ENCODE measurements at places on chromosomes 12 and 14.
A peak's percentile ranks its signal among the peaks of the same experiment; 100 is the strongest.

DNA sequence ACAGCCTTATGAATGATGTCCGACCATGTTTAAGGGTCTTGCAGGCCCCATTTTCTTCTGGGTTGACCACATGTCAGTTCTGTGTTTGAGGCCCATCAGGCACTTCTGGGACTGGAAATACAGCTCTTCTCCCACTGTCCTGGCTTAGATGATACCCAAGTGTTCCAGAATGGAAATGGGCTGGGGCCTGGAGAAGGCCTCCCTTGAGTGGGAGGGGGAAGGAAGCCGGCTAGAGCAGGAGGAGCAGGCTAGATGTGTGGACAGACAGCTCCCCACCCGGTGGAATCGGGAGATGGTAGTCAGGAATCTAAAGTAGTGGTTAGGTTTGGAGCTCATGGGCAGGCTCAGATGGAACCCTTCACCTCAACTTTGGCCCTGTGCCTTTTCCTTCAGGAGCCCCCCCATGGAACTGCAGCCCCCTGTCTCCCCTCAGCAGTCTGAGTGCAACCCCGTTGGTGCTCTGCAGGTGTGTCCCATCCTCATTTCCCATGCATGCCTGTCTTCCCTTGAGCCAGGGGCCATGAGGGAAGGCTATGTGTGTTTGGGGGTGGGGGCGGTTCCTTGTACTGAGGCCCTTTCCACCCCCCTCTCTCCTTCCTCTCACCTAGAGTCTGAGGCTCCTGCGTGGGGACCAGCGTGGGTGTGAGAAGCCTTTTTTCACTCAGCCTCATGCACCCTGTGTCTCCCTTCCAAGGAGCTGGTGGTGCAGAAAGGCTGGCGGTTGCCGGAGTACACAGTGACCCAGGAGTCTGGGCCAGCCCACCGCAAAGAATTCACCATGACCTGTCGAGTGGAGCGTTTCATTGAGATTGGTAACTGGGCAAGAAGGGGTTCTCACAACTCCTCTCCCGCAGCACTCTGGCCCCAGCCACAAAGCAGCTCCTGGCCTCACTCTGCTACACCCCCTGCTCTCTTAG lies 3.0 kb downstream of the NPFF start:
- DNase-seq: peak; percentile 8

DNA sequence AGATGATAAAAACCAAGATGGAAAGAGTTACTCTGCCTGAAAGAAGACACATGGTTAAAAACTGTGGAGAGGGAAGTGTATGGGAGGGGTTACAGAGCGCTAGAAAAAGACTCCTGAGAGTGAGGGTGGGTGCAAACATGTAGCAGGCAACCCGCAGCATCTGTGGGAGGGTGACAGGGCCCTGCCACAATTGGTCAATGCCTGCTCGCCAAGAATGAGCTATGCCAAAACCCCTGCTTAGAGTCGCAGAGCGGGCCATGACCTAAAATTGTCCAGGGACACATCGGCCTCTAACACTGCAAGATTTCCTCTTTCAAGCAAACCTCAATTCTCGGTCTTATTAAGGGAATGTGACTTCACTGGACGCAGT lies 700 bp downstream of the PRKAG1 start:
- no peak for DNase-seq

DNA sequence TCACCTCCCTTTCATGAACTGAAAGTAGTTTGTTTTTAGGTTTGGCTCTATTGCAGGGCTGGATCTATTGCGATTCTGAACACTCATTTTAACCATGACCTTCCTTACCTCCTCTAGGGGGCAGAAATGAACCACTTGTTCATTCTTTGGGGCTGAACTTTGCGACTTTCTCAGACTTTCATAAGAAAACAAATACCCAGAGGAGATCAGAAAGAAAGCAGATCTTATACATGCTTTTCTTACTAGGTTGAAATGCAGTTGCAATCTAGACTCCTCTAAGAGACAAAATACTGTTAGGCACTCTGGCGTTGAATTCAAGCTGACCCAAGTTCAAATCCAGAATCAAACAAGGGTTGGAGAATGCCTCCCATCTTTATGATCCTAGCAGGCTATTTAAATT lies 32.6 kb upstream of the PLEKHG3 start:
- DNase-seq: no peak

DNA sequence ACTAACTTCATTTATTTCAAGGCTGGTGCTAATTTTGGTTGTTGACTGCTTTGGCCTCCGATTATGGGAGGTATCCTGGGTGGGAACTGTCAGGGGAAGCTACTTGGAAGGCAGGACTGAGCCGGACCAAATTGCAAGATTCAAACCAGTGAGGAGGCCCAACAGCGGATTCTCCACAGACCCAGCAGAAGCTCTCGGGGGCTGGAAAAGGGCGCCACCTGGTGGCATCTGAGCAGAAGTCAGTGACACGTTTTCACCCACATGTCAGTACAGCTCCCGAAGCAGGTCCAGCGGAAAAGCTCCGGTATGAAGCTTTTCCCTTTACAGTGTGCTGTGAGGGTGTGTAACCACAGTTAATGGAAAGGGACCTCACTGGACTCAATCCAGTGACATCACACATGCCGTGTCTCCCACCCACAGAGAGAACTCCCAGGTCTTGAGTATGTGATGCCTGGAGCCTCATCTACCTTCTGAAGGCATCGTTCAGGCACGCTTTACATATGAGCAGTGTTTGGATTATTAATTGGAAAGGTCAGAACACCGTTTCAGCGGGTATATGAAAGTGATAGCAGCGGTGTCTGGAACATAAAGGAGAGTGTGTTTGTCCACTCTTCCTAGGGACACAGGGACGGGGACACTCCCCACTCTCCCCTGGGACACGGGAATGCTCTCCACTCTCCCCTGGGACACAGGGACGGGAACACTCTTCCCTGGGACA lies 3.6 kb upstream of the P2RX2 start:
- peak; percentile 94 for DNase-seq

DNA sequence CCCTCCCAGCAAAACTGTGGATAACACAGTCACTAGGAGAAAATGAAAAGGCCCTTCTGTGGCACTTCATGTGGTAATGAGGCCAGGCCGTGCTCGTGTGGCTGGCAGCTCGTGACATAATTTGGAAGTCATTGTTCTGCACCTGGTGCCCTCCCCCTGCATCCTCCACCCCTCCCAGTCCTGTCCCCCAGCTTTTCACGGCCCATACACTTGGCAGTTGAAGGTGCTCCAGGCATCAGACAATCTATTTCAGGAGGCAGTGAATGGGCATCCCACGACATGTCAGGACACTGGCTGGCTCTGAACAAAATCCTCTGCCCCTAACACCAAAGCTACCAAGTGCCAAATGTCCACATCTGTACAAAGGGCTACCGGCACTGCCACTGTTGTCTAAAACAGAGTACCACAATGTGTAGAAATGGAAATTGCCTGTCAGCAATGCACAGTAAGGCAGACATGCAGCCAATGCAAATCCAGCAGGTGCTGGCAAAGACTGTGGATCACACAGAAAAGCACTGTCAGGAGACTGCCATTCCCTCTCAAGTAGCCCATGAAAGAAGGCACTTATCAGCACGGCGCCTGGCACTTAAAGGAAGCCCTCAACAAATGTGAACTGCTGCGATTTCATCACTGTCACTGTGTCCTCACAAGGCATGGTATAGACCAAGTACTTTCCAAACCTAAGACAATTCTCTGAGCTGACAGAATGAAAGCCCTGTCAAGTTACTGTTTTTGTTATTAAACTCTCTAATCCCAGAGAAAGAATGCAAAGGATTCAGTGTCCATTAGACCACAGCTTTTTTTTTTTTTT lies 39.1 kb downstream of the CORO1C start:
- peak; percentile 62 for DNase-seq

DNA sequence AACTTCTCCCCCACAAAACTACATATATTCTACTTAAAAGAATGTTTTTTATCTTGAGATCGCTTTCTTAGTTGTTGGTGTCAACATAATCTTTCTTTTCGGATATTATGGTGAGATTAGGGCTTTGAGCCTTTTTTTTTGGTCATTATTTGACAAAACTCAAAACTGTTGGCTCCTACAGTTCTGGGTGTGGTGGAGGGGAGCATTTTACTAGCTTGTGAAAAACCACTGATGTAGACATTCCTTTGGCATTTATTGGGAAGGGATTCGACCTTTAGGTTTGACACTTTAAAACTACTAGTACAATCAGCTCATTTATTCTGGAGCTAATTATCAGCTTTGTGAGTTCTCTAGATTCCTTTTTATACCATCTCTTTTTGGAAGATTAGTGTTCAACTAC lies 24.4 kb downstream of the MSRB3 start:
- DNase-seq: no peak

- DNase-seq: no peak
Measured at GRCh38 chr12:16612647-16613046, 6.7 kb upstream of the LMO3 start.

- DNase-seq: no peak
Measured at GRCh38 chr12:65778258-65779090, 45.8 kb upstream of the HMGA2 start.

DNA sequence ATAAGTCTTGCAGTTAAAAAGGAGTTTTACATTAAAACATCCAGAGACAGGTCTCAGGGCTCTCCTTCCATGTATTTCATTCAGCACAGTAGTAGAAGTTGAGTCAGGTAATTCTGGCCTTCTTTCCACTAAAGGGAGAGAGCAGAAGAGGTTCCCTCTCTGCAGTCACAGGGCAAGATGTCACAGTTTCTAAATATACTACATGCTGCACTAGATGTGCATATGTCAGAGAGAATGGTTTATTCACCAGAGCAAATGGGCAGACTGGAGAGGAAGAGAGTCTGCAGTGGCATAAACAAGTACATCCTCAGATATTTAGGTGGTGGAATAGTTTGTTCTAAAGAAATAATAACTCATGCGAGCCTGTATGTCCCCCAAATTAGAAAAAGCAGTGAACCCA lies 132.0 kb downstream of the KICS2 start:
- DNase-seq: no peak

- DNase-seq: no peak
Measured at GRCh38 chr12:74391283-74391682, 146.4 kb upstream of the ATXN7L3B start.

- no peak for DNase-seq
Measured at GRCh38 chr14:74542056-74542685, 48.6 kb downstream of the ISCA2 start.

GRCh38 chr14:63614679-63615363 lies 26.9 kb downstream of the WDR89 start:
- peak; percentile 32 for DNase-seq

DNA sequence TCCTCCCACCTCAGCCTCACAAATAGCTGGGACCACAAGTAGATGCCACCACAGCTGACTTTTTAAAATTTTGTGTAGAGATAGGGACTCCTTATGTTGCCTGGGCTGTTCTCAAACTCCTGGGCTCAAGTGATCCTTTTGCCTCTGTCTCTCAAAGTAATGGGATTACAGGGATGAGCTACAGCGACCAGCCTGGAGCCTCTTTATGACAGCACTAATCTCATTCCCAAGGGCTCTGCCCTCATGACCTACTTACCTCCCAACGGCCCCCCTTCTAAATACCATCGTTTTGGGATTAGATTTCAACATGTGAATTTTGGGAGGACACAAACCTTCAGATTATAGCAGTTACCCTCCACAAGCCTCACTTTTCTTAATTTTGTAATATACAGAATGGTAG lies 150.6 kb upstream of the FUT8 start:
- no peak for DNase-seq

- peak; percentile 21 for DNase-seq
Measured at GRCh38 chr14:38716926-38717325, 386.1 kb downstream of the SEC23A start.

- DNase-seq: no peak
Measured at GRCh38 chr12:54240971-54241588, 38.8 kb downstream of the CBX5 start.

GRCh38 chr14:36556811-36557433 lies 25.5 kb downstream of the NKX2-8 start:
- DNase-seq: peak; percentile 35

DNA sequence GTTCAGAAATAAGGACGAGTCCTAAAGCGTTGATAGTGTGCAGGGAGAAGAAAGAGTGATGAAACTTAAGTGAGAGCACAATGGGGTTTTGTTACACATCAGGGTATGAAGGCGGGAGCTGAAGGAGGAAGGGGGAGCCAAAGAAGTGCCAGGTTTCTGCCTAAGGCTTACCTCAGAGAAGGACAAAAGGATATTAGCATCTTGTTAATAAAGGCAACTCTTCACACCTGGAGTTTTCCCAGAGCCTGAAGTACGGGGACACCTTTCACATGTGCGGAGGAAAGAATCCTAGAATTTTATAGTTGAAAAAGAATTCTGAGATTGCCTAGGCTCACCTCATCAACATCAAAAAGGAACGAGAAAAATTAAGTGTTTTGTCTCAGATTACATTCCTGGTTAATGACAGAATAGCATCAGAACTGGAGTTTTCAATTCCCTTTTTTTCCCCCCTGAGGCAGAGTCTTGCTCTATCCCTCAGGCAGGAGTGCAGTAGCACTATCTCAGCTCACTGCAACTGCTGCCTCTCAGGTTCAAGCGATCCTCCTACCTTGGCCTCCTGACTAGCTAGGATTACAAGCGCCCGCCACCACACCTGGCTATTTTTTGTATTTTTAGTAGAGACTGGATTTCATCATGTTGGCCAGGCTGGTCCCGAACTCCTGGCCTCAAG lies 2.2 kb upstream of the SAV1 start:
- DNase-seq: no peak

GRCh38 chr14:31380106-31380505 lies 40.2 kb downstream of the HEATR5A start:
- DNase-seq: no peak

DNA sequence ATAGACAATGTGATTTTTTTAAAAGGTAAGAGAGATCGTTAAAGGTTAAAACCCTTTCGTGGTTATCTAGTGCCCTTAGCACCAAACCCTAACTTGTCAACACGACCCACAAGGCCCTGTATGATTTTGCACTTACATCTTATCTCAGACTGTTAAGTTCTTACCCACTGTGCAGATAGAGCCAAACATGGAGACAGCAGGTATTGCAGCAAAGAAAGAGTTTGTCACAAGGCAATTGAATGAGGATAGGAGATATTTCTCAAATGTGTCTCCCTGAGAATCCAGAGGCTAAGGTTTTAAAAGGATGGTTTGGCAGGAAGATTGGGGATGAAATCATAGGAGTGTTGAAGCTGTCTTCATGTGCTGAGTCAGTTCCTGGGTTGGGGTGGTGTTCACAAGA lies 313.4 kb downstream of the AEBP2 start:
- DNase-seq: no peak

- no peak for DNase-seq
Measured at GRCh38 chr14:66038618-66039017, 447.6 kb upstream of the CCDC196 start.

- DNase-seq: no peak
Measured at GRCh38 chr14:69750495-69750894, 16.4 kb upstream of the SRSF5 start.

- no peak for DNase-seq
Measured at GRCh38 chr14:56581041-56581727, 1.6 kb downstream of the TMEM260 start.

- no peak for DNase-seq
Measured at GRCh38 chr12:6420364-6420763, 24.4 kb upstream of the CD27 start.
